Activated T-helper 1 cell treated with anti-CD3 and anti-CD28 coated beads, Interleukin-2, amount 50 U/mL, for 16 hours (primary cell): ENCODE measurements at places on chromosomes 11 and 22.

DNA sequence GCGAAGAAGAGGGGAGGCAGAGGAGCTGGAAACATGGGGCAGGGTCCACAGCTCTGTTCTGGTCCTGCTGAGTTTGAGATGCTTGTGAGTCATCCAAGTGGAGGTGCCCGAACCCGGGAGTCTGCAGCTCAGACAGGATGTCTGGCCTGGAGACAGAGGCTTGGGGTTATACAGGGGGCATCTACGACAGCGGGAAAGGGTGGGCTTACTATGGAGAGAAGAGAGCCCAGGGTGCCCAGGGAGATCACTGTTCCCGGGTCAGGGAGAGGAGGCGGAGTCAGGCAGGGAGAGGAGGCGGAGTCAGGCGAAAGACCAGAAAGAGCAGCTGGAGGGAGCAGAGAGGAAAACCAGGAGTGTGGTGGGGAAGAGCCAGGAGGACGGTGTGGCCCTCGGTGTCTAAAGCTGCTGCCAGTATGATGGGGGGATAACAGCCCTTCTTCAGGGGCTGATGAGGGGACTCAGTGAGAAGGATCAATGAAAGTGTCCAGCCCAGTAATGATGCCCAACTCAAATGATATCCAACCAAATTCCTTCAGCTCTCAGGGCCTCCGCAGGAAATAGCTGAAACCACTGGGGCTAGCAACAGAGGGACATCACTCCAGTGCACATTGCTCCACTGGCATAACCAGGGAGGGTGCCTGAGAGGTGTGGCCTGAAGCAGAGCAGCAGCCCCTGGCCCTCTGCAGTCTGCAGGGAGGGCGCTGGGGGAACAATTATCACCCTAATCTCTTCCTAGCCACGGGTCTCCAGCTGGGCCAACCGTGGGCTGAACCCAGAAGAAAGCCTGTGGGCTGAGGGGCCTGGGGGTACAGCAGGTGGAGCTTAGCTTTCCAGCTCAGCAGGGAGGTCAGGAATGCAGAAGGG is 2.6 kb upstream of the LTBP3 start:
- DNase-seq, result no peak

- no peak for DNase-seq
These were observed 32.3 kb downstream of the TMPRSS5 start for GRCh38 chr11:113673550-113674396.

GRCh38 chr22:29306835-29307595 is 565 bp downstream of the GAS2L1 start:
- DNase-seq, result no peak

DNA sequence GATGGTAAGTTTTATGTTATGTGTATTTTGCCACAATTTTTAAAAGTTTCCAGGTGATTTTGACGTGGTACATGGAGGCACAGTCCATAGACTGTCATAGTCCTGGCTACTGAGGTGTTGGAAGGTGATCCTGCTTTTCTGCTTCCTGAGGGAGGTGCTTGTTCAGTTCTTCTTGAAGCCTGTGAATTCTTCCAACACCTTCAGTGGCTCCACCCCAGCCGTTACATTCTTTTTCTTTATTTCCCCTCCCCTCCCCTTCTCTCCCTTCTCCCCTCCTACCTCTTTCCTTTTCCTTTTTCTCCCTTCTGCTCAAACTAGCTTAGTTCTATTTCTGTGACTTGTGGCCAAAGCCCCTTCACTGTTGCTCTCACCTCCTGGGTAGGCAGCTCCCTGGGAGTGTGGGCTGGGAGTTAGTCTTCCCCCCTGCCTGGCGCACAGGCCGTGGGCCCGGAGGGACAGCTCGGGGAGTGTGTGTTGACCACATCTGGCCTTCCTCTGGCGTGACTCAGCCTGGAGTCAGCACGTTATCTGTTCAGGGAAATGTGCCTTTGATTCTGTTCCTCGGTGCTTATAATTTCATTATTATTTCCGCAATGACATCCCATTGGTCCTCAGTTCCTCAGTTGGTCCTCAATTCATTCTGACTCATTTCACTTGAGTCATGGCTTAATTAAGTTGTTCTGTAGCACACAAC is 566.2 kb downstream of the TBC1D22A start:
- DNase-seq, result no peak

DNA sequence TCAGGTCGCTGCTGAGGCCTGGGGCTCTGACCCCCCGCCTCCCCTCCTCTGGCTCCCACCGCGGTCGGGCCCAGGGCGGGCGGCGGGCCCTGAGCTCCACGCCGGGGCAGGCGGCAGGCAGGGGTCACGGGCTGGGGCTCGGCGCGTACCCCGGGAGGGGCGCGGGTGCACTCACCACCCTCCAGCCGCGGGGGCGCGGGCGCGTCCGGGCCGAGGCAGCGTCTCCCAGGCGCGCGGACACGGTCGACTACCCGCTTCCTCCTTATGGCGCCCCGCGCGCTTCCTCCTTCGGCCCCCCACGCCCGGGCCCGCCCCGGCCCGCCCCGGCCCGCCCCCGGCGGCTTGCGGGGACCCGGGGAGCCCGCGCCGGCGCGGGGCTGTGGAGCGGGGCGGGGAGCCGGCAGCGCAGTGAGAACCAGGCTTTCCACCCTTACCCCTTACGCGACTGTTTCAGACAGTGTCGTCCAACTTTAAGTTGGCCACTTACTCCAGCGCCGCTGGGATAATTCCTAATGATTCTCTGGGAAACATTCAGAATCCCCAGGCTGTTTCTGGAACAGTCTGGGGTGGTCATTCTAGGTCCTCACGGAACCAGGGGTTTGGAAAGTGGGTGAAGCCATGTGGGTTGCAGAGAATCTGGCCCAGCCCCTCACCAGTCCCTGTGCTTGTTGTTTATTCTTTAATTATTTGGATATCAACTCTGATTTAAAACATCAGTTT is at the start of gene BID:
Gene BID, minus strand, starts transcription at position 264 of the 720 bp plus-strand sequence. CDS start 24,353 bp downstream, outside the sequence.
- no peak for DNase-seq

DNA sequence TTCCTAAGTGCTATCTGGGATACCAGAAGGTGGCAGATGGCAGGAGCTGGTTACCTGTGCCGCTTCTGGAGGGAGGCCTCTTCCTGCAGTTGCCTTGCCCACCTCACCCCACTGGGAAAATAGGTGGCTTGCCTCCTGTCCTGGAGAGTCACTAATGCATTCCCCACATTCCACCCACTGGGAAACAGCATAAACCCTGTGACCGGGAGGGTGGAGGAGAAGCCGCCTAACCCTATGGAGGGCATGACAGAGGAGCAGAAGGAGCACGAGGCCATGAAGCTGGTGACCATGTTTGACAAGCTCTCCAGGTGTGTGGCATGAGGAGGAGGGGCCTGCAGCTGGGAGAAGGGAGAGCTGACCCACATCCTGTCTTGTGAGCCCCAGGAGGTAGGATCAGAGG is 5.6 kb downstream of the RIC8A start:
- no peak for DNase-seq

GRCh38 chr22:19134176-19134831 is 3.2 kb downstream of the TSSK2 start:
- no peak for DNase-seq

GRCh38 chr11:33021937-33022336 is 6.3 kb downstream of the DEPDC7 start:
- no peak for DNase-seq

GRCh38 chr22:22705328-22706100 is 61.1 kb downstream of the GGTLC2 start:
- no peak for DNase-seq

DNA sequence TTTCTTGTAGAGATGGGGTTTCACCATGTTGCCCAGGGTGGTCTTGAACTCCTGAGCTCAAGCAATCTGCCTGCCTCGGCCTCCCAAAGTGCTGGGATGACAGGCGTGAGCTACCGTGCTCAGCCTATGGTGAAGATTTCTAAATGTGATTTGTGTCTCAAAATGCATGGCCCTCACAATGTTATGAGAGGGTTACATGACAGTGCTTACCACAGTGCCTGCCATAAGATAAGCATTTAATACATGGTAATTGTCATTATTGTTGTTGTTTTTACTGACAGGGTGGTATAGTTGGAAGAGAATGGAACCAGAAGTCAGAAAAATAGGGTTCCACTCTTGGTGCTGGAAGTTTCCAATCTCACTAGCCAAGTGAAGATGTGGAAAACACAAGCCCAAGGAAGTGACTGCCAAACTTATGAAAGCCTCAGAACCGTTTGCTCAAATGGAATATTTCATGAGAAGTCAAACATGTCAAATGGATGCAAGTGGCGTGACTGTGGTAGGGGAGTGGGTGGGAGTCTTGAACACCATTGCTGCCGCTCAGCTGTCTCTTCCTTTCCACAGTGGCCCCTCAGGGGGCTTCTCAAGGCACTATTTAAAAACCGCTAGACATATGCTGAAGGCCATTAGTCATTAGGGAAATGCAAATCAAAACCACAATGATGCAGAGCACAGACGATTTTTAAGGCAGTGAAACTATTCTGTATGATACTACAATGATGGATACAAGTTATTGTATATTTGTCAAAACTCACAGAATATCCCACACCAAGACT is 29.1 kb upstream of the LMO2 start:
- no peak for DNase-seq

GRCh38 chr22:29320546-29320945 is 5.0 kb upstream of the RASL10A start:
- no peak for DNase-seq

DNA sequence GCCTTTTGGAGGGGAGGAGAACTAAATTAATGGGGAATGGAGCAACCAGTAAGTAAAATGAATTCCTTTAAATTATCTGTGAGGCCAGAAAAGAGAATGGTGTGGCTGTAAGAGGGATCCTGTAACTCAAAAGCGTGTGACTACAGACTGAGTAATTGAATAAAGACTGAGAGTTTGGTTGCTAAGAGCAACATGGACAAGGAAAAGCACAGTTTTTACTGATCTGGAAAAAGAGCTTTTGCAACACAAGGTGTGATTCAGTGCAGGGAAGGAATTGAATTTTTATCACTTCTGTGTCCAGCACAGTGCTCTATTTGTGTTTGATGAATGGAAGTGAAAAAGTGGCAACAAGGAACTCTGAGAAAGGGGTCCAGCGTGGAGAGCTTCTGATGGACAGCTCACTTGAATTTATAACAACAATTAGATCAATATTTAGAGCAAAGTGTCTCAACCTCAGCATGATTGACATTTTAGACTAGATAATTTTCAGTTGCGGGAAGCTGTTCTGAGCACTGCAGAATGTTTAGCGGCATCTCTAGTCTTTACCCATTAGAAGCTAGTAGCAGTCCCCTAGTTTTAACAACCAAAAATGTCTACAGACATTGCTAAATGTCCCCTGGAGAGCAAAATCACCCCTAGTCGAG is 202.8 kb upstream of the BDNF start:
- no peak for DNase-seq

- DNase-seq, result no peak
These were observed 162.4 kb upstream of the B3GAT1 start for GRCh38 chr11:134574425-134574824.

DNA sequence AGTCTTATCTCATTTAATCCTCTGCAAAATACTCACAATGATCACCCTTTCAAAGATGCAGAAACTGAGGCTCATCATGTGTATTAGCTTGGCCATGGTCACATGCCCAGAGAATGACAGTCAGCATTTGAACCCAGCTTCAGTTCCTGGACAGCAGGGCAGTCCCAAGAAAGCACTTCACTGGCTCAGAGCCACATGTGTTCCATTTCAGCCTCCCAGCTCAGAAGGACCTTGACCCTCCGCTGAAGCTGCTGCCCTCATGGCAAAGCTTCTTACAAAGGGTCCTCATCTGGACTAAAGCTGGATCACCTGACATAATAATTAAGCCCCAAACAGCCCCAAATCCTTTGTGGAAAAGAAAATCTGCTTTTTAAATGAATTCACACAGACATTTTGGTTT is 37.0 kb downstream of the TENM4 start:
- no peak for DNase-seq

- no peak for DNase-seq
These were observed 175.0 kb downstream of the INSC start for GRCh38 chr11:15289723-15290122.

- no peak for DNase-seq
These were observed 224.5 kb upstream of the DDI1 start for GRCh38 chr11:103811870-103812455.

DNA sequence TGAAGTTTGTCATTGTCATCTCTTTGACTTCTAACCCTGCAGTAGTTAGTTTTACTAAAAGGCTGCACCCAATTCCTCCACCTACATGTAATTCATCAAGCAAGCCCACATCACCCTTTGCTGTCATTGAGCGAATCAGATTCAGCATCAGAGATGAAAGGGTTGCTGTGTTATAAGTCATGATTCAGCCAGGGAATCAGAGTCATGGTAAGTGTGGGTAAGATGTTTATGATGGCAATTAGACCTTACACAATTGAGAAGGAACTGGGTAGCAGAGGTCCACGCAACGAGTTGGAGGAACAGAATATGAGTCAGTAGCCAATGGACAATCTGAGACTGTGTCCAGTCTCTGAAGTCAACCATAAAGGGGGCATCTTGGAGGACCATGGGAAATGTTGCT is 162.8 kb upstream of the SNX19 start:
- DNase-seq, result no peak
